ENCODE measurements at places on chromosomes 13 and 19. TPM values are rescaled to one million over a fixed set of nuclear protein-coding genes. Genes with fewer than 3 reads are reported as not detected.

- no peak for DNase-seq
These were observed 225.8 kb downstream of the GGACT start for GRCh38 chr13:100362781-100363180.

DNA sequence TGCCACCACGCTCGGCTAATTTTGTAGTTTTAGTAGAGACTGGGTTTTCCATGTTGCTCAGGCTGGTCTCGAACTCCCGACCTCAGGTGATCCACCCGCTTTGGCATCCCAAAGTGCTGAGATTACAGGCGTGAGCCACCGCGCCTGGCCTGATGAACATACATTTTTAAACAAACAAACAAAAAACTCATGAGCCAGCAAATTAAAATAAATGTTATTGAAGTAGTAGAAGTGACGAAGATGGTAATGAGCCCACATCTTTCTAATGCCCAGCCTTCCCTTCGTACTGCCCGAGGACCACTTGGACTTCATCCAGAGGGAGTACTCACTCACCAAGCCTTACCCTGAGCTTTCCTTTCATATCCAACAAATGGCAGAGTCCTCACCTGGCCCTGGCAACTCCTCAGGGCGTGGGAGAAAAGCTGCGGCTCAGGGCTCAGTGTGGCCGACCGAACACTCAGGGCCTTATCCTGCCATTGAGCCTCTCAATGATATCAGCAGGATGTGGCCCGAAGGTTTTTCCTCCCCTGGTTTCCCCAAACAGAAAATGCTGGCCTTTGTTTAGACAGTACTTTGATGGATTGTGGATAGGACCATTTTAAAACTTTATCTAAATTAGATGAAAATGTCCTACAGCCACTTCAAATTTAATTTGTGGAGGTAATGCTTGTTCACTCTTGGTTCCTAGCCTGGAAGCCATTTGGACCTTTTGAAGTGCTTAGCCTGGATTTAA lies 22.8 kb upstream of the ABCC4 start:
- DNase-seq: no peak

DNA sequence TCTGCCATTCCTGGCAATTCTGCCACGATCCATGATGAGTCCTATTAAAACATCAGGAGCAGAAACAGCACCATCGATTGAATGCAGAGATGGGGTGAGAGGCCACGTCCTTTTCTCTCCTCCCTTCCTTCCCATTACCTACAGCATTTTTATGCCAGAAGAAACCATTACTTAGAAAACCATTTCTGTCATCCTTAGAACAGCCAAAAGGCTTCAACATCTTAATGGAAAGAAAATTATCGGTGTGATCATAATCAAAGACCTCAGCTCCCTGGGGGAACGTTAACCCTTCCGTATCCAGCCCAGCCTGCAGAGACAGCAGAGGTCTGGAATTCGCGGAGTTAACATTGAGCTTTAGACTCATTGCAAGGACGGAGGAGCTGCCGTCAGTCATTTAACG lies 56.0 kb upstream of the SIAH3 start:
- DNase-seq: no peak

GRCh38 chr19:30349131-30349730 lies 23.0 kb upstream of the ZNF536 start:
- no peak for DNase-seq

The CRTC1 gene
- total RNA-seq: 5.6 TPM

The PGLYRP1 gene
- total RNA-seq: not detected

The FLT3 gene
- total RNA-seq: not detected

The COMP gene
- not detected for total RNA-seq

The GNA15 gene
- total RNA-seq: 78.4 TPM
